IPS DF 6.9 (cell line): ENCODE measurements at places on chromosomes 5 and 9.

GRCh38 chr5:624951-625230 lies 12.8 kb downstream of the CEP72 start:
- no peak for DNase-seq

GRCh38 chr9:20994486-20994885 lies 37.0 kb downstream of the HACD4 start:
- DNase-seq = no peak

DNA sequence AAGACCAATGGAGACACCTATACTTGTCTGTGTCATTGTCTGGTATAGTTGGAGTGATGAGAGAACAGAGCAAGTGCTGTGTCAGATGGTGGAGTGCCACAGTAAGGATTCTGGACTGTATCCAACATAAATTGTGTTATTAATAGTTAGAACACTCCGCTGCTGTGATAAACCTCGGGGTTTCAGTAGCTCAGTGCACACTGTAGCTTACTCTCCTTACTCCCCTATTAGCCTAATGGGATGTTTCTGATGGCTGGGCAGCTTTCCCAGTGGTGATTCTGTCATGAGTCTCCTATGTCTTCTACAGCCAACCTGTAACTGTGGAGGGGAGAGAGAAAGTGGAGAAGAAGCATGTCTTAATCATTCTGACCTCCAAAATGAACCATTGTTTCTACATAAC lies 127.6 kb upstream of the PTCH1 start:
- DNase-seq = no peak

- DNase-seq = no peak
These were observed 131.9 kb downstream of the MRPL36 start for GRCh38 chr5:1667648-1668140.

DNA sequence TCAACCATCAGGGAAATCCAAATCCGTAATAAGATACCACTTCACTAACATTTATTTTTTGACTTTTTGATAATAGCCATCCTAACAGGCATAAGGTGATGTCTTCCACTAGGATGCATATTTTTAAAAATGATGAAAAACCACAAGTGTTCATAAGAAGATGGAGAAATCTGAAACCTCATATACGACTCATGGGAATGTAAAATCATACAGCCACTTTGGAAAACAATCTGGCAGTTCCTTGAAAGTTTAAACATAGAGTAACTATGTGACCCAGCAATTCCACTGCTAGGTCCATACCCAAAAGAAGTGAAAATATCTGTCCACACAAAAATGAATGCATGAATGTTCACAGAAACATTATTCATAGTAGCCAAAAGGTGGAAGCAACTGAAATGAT lies 431.0 kb downstream of the ENC1 start:
- no peak for DNase-seq

DNA sequence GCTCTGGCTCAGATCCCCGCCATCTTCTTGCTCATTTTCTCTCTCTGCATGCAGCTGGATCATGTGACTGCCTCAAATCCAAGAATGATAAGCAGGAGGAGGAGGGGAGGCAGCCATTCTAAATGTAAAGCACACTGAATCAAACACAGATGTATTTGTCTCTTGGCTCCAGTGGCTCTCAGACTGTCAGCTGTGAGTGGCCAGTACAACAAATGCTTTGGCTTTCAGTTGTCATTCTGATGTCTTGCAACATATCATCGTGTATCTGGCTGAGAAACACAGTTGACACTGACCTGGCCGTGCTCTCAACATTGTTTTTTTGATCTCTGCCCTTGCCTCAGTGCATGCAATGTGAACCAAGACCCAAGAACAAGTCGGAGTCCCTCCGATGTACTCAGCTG lies 233.1 kb downstream of the ADAMTSL1 start:
- no peak for DNase-seq

DNA sequence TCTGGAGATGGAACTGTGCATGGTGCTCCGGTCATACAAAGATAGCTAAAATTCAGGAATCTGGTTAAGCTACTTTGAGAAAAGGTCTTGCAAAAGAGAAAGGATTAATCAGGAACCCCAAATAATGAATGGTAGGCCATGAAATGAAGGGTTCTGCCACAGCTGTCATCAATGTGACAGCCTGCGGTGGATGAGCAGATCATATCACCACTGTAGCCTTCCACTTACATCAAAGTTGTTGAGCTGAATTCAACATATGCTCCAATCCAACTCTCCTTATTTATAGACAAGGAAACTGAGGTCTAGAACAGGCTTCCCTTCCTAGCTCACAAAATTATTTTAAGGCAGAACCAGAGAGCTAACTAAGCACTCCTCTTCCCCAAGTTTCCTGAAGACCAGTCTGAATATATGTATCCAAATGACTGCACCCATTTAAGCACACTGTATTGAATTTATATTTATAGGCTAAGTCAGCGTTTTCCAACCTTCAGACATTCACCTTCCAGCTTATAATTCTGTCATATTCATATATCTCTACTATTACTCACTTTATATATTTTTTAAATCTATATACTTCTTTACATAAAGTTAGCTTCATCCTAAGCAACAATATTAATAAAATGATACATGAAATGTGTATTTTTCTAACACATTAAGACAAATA lies 13.9 kb upstream of the PTGER4 start:
- no peak for DNase-seq

DNA sequence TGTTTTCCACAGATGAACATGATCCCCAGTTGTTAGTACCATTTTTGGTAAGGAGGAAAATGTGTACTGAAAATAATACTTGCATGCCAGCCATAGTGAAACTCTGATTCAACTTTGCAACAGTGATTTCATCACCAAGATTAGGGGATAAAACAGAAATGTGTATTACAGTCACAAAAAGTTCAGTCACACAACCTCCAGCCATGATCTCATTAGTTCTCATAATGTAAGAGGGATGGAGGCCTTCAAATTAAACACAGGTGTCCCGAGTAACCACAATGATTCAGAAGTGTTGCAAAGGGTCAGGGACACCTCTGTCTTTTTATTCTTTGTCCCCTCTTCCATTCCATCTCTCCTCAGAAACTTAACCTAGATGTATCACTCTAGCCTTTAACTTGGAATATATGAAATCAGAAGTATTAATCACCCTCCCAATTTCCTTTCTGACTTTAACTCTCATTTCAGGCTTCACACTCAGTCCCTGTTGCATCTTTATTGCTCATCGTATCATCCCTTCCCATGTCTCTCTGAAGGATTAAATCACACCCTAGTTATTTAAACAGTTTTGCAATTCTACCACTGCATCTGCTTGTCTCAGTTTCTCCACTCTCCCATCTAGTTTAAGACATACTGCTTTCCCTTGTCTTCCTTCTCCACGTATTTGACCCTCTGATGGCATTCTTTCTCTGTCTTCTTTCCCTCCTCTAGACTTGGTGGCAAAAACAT lies 291.2 kb downstream of the ADAMTS6 start:
- no peak for DNase-seq

DNA sequence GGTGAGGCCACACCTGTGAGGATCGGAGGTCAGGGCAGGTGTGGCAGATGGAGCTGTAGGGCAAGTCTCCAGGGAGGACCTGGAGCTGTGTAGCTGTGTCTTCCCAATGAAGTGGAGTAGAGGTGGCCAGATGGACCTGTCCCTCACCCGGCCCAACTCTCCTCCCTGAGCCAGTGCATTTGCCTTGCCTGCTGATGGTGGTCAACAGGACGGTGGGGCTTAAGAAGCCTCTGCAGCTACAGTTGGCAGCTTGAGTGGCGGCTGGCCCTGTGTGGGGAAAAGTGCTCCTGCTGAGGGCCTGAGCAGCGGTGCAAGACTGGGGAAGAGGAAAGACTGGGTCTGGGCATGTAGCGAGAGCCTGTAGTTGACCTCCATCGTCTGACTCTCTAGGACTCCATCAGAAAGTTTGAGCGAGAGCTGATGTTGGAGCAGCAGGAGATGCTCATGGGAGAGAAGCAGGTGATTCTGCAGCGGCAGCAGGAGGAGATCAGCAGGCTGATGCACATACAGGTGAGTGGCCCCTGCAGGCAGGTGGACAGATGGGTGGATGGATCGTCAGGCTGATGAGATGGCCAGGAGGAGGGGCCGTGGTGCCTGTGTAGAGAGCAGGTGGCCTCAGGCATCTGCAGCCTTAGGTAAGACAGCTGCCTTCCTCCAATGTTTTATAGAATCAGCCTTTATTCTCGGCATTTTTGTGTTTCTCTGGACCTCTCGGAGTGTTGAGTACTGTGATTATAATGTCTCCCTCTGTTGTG lies 24.9 kb downstream of the PITX1 start:
- DNase-seq = no peak
